ENCODE measurements at places on chromosomes 13 and 19. TPM values are rescaled to one million over a fixed set of nuclear protein-coding genes. Genes with fewer than 3 reads are reported as not detected.
A peak's percentile ranks its signal among the peaks of the same experiment; 100 is the strongest.

- no peak for DNase-seq
Measured at GRCh38 chr13:79709471-79709870, 228.5 kb downstream of the NDFIP2 start.

DNA sequence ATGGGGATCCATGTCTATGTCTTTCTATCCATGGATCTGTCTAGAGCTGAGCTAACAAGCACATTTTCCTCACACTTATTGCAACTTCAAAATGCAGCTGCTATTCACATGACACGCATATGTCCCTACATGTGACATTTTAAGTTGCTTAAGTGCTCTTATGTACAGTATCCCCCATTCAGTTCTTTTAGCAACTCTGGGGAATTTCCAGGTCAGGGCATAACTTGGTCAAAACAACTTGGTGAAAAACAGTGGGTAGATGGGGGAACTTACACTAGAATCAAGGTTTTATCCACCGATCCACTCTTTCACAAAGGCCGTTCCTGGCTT lies 73.0 kb downstream of the COL4A1 start:
- DNase-seq: no peak

DNA sequence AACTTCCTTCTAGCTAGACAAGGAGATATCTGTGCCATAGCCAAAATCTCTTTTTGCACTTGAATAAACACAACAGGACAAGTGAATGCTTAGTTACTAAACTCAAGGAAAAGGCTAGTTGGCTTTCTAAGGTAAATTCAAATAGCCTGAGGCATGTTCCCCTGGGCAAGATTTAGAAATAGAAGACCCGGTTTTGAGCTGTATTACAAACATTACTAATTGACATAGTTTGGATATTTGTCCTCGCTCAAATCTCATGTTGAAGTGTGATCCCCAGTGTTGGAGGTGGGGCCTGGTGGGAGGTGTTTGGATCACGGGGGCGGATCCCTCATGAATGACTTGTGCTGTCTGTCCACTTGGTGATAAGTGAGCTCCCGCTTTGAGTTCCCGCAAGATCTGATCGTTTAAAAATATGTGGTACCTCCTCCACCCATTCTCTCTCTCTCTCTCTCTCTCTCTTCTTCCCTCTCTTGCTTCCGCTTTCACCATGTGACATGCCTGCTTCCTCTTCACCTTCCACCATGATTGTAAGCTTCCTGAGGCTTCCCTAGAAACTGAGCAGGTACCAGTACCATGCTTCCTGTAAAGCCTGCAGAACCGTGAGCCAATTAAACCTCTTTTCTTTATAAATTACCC lies 3.9 kb upstream of the KBTBD6 start:
- DNase-seq: no peak

DNA sequence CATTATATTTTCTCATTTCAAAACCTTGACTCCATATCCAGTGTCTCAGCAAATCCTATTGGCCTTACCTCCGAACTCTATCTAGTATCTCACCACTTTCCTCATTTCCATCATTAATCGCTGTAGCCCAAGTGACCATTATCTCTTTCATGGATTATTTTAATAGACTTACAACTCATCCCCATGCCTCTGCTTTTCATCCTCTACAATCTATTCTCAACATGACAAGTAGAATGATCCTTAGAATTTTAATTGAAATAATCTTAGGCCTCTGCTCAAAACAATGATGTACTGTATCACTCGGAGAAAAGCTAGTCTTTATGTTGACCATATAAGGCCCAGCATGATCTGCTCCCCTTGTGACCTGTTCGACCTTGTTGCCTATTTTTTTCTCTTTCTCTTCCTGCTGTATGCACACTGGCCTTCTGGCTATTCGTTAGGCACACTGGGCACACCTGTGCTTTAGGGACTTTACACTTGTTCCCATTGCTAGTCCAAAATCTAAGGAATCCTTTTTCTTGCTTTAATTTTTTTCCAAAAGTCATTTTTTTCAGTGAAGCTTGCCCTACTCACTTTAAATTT lies 21.4 kb downstream of the DNAJC15 start:
- no peak for DNase-seq

GRCh38 chr13:28820099-28821051 lies at the start of gene MTUS2:
Gene MTUS2, plus strand, starts transcription at chr13:28820339.
- DNase-seq: peak; percentile 34

DNA sequence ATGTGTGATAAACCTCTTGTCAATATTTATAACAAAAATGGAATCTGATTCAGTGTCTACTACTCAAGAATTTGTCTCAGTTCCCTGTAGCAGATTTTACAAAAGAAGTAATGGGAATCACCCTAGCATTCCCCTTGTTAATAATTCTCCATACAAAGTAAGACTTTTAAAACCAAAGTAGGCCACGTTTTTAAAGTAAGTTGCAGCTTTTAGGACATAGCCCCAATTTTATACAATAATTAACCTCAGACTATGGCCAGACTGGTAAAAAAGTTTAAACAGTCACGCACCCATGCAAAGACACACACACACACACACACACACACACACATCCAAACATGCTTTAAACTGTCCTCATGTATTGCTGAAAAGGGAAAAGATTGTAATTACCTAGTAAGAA lies 589.9 kb downstream of the PCDH9 start:
- no peak for DNase-seq

DNA sequence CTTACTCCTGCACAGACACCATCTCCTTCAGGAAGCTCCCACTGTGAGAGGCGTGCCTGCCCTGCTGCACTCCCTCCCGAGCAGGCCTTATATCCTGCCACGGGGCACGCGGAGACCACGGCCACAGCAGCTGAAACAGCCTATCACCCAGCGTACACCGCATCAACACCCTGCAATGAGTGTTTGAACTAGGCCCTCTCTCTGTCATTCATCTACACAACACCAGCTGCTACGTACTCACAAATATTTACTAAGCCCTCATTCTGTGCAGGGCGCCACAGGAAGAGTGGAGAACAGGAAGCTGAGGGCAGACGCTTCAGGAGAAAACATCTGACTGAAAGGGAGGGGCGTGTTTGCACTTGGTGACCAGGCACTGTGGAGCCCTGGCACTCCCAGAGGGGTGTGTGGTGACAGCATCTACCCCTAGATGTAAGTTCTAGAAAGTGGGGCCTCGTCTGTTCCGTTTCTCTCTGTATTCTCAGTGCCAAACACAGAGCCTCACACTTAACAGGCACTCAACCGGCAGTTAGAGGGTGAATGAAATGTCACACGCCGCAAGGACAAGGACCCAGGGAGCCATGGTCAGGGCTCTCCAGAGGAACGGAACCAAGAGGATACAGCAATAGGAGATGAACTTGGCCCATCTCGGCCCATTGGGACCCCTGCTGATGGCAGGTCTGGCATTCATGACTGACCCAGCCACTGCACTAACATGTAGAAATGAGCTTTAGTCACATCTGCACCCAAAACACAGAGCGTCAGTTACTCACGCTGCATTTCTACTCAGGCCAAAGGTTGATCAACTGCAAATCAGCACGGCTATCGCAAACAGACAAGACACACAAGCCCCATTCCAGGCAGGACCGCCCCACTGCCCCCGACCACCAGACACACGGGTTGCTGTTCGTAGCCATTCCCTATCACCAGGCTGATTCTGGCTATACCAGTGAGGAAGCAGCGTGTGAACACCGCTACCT lies 15.7 kb downstream of the RANBP3 start:
- DNase-seq: peak; percentile 91

Gene FFAR2
- total RNA-seq: not detected

Gene OR7C1
- total RNA-seq: not detected

Gene LRG1
- total RNA-seq: not detected

Gene F10
- total RNA-seq: 0.29 TPM

Gene PLEKHA4
- 28.6 TPM for total RNA-seq

Gene ZNF773
- total RNA-seq: 30.0 TPM
